ENCODE measurements at places on chromosomes 11 and 22.

DNA sequence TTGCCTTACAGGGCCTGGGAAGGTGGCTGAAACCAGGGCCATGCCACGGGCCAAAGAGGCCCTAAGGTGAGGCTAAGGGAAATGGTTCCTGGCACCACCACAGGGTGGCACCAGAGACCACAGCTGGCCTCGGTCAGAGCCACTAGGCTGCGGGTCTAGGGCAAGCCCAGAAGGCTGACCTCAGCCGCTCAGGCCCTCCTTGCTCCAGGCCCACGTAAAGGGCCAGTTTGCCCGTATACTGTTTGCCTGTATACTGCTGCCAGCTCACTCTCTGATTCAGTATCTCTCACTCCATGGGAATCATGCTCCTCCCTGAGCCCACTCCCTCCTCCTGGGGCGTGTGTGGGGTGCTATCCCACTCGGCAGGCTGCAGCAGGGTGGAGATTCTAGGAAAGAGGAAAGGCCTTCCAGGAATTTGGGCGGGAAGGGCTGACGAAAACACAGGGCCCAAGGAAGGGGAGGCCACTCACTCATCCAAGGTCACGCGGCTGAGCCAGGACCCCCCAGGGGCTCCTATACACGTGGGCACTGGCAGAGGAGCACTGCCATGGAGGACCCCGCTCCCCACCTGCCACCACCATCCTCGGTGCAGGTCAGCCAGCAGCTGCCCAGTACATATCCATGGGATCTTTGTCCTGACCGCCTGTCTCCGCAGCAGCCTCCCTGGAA lies 62.4 kb downstream of the NECTIN1 start:
- DNase-seq = peak; percentile 44

DNA sequence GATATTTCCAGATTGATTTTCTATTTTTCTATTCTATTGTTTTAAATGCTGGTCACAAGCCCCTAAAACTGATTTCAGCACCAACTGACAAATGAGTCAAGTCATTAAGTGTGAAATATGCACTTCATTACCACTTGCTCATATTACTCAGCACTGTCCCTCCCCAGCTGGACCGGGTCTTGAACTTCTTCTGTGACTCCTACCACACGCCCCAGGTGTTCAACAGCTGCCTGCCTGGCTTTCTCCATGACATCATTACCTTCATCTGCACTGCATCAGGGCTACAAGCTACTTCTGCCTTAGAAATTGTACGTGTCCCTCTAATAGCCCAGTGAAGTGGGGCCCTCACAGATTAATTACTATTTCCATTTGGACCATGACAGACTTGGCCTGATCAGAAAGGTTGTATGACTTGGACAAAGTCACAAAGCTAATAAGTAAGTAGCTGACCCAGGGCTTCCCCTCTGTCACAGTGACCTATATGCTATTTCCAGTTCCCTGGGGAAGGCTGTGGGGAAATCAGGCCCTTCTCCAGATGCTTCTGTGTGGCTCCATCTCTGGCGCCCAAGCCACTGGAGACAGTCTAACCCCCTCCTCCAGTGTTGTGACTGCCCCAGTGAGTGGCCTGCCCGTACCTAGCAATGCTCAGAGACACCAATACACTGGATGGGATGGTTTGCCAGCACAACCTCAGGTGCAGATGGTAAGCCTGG lies 18.1 kb downstream of the TBC1D10A start:
- no peak for DNase-seq

DNA sequence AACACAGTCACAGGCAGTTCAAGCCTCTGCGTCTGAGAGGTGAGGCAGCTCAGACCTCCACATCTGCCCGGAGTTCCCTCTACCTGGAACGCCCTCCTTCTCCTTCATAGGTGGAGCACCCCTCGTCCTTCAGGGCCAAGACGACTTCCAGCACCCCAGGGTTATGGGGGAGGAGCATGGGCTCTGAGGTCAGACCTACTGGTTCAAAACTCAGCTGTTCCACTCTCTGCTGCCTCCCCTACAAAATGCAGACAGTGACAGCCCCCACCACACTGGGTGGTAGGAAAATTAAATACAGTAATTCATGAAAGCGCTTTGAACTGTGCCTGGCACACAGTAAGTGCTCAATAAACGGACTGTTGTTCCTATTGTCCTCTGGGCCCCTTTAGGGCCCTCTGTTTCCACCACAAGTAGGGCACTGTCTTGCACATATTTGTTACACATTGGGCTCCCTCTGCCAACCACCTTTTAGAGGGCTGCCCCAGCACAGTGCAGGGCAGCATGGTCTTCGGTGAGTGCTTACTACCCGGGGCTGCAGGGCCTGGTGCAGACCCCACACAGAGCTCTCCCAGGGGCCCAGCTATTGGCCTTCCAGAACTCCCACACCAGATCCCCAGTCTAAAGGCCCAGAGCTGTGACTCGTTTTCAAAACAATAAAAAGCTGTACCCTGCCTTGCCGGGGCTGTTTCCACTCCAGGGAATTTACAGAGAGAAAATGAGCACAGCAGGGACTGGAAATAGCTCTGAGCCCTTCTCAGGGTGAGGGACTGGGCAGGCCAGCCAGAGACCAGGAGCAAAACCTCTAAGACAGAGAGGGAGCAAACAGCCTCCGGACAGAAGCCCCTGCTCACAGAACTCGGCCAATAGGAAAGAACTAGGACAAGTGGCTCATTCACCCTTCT lies 2.5 kb downstream of the TMEM184B start:
- no peak for DNase-seq

GRCh38 chr11:133078591-133079404 lies 453.5 kb downstream of the OPCML start:
- no peak for DNase-seq

- DNase-seq = no peak
Observed at GRCh38 chr11:35232891-35233330, 93.9 kb downstream of the CD44 start.

- DNase-seq = no peak
Observed at GRCh38 chr11:61696602-61697001, 16.4 kb downstream of the DAGLA start.

GRCh38 chr22:41216984-41217383 lies 11.9 kb downstream of the L3MBTL2 start:
- DNase-seq = no peak

GRCh38 chr11:112811783-112812182 lies 149.4 kb upstream of the NCAM1 start:
- DNase-seq = no peak

DNA sequence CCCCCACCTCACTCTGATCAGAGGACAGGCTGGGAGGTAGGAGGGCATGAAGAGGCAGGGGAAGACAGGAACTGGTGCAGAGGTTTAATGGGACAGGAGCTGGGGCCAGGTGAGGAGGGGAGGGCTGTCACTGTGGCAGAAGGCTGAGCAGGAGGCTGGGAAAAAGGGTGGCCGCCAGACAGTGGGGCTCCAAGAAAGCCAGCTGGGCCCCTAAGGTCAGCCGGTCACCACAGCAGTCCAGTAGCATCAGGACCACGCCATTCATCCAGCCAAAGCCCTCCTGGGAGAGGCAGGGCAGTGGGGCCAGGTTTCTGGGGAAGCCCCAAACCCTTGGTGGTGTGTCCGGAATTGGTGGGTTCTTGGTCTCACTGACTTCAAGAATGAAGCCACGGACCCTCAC lies 8.5 kb upstream of the TREH start:
- no peak for DNase-seq

GRCh38 chr11:124938206-124938765 lies 2.4 kb upstream of the HEPACAM start:
- no peak for DNase-seq

GRCh38 chr22:50213263-50213662 lies 12.5 kb downstream of the SELENOO start:
- no peak for DNase-seq

DNA sequence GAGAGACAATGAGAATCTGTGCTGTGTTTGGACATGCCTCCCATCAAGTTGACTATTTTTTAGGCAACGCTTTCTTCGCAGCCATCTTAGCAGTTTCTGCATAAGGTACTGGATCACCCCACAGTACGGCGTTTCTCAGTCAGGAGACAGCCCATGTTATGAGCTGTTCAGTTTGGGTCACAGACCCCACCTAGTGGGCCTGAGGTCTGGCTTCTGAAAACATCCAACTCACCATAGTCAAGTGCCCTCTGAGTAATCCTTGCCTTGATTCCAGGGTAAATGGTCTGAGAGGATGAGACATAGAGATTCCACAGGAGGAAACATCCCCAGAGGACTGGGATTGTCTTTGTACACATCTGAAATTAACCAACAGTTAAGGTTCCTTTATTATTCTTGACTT lies 7.2 kb downstream of the BPIFC start:
- DNase-seq = no peak

- DNase-seq = no peak
Observed at GRCh38 chr11:84061726-84062125, 775.6 kb upstream of the CCDC90B start.

DNA sequence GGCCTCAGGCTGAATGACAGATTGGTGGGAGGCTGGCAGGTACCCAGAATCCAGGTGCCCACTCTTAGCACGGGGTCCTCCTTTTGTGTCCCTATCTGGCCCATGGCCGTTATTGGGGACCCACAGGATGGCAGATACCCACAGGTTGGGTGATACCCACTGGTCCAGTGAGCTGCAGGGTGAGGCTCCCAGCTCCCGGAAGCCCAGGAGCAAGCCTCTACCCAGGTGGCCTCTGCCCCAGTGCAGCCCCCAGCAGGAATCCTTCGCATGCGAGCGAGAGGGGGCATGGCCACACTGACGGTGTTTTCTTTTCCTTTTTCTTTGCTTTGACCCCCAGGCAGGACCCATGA lies 116.1 kb downstream of the PHF21B start:
- DNase-seq = no peak

DNA sequence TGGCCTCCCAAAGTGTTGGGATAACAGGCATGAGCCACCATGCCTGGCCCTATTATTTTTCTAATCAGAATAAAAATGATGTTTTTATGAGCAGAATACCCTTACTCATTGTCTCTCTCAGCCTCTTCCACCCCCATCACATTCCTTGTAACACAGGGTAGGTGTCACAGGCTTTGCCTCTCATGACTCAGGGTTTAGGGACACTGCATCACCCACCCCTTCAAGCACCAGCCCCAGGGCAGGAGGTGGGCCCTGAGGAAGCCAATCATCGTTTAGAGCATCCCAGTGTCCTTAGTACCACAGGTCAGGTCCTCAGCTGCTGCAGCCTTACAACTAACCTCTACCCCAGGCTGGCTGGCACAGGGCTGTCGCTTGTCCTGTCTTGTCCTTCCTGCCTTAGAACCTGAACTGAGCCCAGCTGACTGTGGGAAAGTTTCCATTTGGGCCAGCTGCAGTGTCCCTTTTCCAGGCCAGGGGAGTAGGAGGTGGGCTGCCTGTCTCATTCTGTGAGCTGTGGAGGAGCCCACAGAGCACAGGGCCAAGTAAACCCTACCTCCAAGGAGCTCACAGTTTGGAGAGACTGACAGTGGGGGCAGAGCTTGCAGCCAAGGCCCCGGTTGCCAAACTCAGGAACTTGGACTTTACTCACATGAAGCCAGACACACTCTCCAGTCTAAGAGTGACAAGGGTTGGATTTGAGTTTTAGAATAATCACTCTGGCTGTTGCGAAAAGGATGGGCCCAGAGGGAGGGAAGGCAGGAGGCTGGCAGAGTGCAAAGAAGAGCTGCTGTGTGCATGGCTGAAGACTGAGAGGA lies 19.5 kb upstream of the UVRAG start:
- no peak for DNase-seq

GRCh38 chr11:81241672-81242275 lies 1491.9 kb downstream of the FAM181B start:
- DNase-seq = no peak

DNA sequence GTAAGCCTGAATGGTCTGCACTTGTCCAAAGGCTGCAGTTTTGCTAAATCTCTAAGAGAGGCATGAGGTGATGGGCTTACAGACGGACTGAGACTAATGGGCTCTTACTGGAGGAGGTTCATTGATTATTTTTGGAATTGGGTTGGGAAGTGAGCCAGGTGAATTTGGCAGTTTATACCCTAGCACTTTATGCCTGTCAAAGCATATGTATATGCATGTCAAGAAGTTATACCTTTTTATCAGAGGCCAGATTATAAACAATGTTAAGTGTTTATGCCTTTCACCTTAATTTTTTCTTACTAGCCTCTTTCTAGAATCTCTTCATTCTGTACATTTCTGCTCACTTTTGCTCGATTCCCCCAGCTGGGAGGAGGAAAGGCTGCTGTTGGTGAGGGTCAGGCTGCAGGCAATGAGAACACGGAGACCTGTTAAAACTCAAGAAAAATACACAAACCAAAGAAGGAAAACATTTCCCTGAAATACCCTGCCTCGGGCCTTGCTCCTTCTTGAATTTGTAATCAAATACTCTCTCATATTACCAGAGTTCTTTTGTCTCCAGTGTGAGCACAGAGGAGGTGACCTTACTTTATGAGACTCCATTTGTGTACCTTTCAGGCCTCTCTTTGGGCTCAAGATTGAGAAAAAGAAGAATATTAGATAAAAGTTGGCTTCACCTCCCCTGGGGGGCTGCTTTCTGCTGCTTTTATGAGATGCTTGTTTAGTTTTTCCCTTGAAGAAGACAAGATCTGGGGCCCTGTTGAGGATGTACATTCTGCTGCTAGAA lies 19.6 kb downstream of the NAT10 start:
- DNase-seq = no peak

DNA sequence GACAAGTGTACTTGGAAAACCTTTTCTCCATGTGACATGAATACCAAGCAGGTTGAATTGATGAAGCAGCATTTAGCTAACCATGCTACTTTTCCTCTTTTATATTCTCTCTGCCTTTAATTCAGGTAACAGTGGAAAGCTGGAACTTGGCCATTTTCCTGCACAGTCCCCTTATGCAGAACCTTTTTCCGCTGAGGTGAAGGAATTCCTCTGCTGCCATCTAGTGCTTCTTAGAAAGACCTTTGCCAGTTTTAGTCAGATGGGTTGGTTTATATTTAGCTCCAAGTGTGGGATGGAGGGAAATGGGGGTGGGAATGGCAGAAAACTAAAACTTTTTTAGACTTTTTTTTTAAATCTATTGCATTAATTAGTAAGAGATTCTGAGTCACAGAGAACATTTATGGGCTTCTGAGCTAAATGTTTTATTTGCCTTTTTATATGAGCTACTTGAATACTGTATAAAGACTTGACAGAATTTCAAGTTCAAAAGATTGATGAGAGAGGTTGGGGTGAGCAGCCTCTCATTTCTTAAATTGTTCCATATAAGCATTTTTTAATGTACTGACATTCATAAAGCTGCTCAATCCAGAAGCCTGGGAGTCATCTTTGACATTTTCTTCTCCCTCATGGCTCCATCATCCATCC lies 153.9 kb upstream of the ZC3H12C start:
- DNase-seq = no peak

All from activated CD8-positive, alpha-beta memory T cell treated with anti-CD3 and anti-CD28 coated beads for 1 hour (primary cell).